ENCODE measurements at places on chromosomes 1 and 21. TPM values are rescaled to one million over a fixed set of nuclear protein-coding genes. Genes with fewer than 3 reads are reported as not detected.

The PADI4 gene
- not detected for total RNA-seq

DNA sequence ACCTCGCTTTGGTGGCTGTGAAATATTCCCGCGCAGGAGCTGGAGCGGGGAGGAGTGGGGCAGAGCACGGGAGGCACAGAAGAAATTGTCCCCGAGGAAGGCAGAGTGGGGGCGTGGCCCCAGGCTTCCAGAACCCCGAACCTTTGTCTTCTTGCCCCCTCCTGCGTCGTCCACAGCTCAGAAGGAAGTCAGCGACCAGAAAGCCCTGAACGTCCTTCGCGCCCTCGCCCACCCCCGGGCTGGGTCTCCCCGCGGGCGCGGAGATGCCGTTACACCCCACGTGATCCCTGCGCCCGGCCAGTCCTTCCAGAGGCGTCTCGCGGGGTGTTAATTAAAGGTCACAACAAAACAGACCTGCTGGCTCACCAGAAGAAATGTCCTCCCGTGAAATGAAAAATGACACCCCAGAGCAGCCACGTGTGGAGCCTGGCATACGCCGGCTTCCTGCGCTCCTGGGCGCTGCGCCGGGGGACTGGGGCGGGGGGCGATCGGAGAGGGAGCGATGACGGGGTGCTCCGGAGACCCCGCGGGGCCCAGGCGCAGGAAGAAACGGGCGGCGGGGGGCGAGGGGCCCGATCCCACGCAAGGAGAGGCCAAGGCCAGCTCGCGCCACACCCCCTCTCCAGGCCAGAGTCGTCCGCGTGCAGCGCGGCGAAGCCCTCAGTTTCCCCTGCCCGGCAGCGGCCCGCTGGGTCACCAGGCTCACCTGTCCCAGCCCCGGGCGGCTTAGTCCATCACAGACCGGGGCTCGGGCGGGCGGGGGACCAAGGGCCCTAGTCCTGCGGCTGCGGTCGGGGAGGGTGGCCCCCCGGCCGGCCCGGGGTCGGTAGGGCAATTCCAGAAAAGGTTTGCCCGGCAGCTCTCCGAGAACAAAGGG lies 995 bp upstream of the KIF26B start:
- DNase-seq = peak; percentile 35

The TNFRSF4 gene
- total RNA-seq = 3.8 TPM

DNA sequence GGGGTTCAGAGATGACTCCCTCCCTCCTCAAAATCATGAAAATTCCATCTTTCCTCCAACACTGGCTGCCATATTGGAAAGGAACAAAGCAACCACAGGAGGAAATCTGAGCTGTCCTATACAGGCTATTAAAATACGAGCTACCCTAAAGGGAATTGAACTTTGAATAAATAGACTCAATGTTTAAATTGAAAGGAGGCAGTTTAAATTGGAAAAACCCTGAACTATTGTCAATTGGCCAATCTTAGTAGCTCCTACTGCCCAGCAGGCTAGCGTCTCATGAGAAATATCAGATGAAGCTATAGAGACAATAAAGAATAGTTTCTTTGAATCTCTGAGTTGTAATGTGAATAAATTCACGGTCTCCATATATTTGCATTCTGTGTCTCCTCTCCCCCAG lies 85.4 kb upstream of the KCNE2 start:
- no peak for DNase-seq

The C1orf94 gene
- not detected for total RNA-seq

The ANGPTL7 gene
- total RNA-seq = 0.39 TPM

DNA sequence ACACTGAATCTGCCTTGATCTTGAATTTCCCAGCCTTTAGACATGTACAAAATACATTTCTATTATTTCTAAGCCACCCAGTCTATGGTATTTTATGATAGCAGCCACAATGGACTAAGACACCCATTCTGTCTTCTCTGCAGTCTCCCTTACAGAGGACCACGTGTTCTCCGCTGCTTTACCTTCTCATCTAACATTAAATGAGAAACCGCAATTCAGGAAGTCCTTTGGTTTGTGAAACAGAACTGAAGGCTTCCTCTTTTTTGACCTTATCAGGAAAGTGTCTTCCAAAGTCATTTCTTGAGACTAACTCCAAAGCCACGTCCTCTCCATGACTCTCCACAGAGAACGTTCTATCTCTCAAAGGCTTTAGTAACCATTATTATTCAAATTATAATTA lies 560.1 kb downstream of the OMA1 start:
- no peak for DNase-seq

DNA sequence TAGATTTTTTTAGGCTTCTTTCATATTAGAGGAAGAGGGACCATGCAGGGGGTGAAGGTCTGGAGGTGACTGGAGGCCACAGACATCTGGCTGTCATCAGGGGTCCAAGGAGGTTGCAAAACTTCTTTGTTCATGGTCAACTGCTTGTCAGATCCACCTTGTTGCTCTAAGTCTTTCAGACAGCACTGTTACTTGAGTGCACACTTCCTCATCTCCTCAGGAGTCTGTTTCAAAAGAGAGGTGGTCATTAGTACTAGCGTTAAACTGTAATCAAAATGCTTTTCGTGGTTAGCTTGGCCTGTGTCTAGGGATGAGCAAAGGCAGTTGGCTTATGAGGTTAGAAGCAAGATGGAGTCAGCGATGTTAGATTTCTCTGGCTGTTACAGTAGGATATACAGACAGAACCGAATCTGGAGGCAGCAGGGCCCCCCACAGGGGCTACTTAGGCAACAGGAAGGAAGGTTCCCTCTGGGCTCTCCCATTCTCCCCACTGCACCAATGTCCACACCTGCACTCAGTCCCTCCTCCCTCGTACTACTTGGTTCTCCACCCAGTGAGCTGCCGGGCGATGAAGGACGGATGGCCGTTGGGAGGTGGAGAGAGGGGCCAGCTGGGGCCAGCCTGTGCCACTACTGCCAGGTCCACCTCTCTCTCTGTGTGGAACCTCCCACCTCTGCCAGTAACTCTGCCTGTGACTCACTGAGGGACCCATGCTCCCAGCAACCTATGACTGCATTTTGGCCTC lies 57.2 kb downstream of the TOR1AIP2 start:
- no peak for DNase-seq

The ACKR1 gene
- 14.8 TPM for total RNA-seq

The TEX38 gene
- total RNA-seq = not detected

The LRIF1 gene
- total RNA-seq = 8.7 TPM

DNA sequence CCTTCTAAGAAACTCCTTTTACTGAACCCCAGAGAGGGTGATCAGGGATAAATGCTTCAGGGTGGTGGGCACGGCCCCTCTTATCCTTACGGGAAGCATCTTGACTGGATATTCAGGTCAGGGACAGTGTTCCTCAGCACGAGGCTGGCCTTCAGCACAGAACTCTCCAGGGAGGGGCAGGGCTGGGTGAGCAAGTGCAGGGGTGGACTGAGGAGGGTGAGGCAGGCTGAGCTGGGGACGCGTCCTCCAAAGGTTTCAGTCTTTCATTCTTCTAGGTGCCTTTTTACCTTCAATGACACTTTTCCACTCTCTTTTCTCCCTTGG lies 52.3 kb downstream of the RASSF5 start:
- DNase-seq = peak; percentile 60

- no peak for DNase-seq
These were observed 40.9 kb upstream of the DAB1 start for GRCh38 chr1:57464756-57465155.

- DNase-seq = no peak
These were observed 12.2 kb upstream of the PADI6 start for GRCh38 chr1:17359808-17360207.

DNA sequence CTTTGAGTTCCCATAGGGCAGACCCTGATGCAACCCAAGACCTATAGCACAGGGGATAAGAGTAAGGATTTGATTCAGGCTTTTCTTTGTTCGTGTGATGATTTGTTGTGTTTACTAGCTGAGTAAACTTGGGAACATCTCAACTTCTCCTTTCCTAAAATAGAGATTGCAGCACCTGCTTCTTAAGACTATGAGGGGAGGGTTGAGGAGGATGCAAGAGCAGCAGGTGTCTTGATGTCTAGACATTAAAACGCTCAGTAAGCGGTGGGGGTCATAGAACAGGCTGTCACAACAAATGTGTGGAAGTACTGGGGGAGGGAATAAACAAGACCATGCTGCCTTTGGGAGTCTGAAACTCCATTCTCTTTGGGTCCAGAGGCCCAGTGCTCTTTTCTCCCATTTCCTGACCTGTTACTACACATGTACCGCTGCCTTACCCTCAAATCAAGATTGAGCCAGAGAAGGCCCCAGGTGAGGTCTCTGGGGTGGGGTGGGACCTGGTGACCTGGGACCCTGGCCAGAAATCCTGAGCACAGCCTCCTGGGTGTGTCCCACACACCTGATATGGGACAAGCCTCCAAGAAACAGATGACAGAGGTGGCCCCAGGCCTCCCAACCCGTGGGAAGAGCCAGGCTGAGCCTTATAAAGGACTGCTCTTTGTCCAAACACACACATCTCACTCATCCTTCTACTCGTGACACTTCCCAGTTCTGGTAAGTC lies at the start of gene S100A7A:
Gene S100A7A, plus strand, starts transcription at position 671 of the 721 bp plus-strand sequence. CDS start 1,563 bp downstream, outside the sequence.
- DNase-seq = no peak

The SH3D21 gene
- 25.1 TPM for total RNA-seq

- DNase-seq = no peak
These were observed 748 bp upstream of the FAM78B start for GRCh38 chr1:166167572-166167925.

GRCh38 chr21:26599261-26599660 lies 26.2 kb upstream of the CYYR1 start:
- no peak for DNase-seq

DNA sequence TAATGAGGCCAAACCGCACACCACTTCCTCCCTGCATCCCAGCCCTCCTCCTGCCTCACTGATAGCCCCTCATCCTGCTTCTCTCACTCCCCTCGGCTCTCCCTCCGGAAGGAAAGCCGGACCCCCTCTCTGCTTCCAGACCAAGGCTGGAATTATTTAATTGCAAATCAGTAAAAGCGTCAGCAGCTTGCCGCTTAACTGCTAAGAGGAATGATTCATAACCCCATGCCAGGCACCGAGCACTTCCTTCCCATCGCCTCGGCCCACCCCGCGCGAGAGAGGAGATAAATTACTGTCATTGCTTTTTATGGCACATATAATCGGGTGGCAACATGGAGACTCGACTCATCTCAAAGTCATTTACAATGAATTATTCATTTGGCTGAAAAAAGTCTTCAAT lies 77.3 kb downstream of the UBIAD1 start:
- DNase-seq = no peak

- DNase-seq = no peak
These were observed 105.8 kb downstream of the OMA1 start for GRCh38 chr1:58440696-58441095.

The CCDC17 gene
- total RNA-seq = 3.9 TPM

The PLA2G2A gene
- 22.9 TPM for total RNA-seq

GRCh38 chr1:156912861-156913808 lies 7.3 kb upstream of the LRRC71 start:
- DNase-seq = peak; percentile 98

The NUP210L gene
- total RNA-seq = 0.22 TPM

DNA sequence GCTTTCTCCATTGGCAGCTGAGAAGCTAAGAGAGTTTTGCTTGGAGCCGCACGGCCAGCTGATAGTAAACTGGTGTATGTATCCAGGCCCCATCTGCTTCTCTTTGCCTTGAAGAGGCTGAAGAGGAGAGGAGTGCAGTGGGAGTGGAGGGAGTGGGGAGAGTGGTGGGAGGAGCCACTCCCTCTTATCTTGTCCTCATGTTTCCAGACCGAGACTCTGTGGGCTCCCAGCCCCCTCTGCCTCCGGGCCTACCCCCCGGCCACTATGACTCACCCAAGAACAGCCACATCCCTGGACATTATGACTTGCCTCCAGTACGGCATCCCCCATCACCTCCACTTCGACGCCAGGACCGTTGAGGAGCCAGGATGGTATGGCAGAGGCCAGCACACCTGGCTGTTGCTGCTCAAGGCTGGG lies 6.0 kb upstream of the LRRC71 start:
- no peak for DNase-seq

DNA sequence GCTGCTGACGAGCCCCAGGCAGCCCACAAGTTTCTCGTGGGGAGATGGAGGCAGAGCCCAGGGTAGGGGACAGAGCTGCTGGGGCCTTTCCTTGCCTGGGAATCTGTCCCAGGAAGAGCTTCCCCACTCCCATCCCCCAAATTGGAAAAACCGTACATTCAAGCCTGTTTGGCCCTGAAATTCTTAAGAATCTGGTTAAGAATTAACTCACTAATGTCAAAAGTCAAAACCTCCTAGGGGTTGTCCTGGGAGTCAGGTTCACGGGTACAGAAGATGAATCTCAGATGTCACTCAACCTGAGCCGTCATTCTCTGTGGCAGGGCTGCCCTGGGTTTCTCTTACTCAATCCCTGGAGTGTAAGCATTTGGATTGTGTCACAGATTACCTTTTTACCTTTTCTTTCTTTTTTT lies 8.4 kb downstream of the C1orf115 start:
- no peak for DNase-seq

DNA sequence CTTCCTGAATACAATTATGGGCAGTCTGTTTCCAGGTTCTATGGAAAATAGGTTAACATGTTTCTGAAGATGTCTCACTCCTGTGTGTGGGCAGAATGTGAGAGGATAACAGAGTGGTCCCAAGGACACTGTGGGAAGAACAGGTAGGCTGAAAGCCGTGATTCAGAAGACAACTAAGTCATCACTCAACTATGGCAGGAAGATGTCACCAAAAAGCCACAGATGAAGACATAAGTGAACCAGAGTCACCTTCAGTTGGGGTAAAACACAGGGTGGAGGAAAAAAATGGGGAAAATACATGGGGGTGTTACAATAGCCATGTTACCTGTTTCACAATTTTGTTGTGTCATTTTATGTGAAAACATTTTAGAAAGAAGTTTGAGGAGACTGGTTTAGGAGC lies 75.1 kb downstream of the UCHL5 start:
- DNase-seq = no peak

DNA sequence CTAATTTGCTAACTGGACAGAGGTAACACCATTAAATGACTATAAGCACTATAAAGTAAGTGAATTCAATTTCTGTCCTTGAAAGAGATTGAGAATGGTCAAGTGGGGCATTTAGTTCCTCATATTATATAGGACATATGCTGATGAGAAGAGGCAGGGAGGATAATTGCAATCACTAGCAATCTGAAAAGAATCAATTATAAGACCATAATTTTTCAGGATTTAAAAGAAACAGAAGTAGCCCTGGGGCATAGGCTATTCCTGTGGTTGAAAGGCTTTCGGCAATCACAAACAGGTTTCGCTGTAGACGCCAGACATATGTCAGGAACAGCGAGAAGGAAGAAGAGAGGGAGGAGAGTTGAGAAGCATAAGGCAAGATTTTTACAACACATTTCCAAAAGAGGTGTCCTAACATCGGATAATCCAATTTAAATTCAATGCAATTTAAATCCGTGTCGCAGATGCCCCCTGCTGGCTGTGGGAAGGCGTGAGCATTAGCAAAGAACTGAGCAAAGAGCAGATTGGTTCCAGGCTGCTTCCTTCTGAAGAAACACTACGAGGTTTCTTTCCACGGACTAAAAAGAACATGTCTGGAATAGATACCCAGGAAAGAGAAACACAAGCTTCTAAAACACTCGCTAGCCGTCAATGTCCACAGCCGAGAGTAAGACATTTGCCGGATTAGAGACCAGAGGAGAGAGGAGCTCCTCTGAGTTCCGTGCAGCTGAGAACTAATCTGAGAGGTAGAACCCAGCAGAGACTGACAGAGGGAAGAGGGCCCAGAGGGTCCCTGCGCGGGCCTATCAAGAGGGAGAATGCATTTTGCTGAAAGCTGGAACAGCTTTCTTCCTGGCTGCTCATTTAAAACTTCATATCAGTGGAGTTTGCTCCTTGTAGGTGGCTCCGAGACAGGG lies 27.9 kb downstream of the RGS5 start:
- peak; percentile 63 for DNase-seq
